ENCODE measurements at places on chromosomes 6 and 20.

DNA sequence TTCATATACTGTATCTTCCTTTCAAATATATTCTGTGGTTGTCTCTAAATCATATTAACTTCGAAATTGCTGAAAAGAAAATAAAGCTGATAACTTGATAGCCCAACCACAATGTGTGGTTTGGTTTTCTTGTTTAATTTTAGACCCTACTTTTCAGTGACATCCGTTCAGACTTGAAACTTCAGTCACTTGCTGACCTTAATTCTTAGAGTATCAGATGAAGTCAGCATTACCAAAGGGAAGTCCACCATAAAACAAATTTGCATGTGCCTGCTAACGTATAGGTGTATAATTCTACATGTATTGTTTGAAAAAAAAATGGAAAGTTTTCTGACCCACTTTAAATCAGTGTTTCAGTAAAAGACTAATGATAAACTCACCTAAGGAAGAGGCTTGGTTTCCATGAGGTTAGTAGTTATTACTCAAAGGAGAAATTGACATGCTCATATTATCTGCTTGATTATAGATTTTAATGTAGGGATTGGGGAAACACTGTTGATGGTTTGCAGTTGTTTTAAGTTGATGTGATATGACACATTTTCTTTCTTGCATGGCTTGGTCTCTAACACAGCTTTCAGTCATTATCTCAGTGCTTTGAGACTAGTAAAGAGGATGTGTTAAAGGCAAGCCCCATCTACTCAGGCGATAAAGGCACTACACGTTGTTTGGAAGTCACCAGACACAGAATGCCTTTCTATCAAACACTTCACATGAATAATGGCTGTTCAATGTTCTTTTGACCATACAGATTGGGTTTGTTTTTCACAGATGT, 5.2 kb upstream of the IL17A start:
- no peak for DNase-seq

- DNase-seq, result no peak
Observed at GRCh38 chr6:40532349-40533000, 54.7 kb downstream of the LRFN2 start.

GRCh38 chr6:116286773-116287358, 7.1 kb upstream of the TSPYL1 start:
- no peak for DNase-seq

DNA sequence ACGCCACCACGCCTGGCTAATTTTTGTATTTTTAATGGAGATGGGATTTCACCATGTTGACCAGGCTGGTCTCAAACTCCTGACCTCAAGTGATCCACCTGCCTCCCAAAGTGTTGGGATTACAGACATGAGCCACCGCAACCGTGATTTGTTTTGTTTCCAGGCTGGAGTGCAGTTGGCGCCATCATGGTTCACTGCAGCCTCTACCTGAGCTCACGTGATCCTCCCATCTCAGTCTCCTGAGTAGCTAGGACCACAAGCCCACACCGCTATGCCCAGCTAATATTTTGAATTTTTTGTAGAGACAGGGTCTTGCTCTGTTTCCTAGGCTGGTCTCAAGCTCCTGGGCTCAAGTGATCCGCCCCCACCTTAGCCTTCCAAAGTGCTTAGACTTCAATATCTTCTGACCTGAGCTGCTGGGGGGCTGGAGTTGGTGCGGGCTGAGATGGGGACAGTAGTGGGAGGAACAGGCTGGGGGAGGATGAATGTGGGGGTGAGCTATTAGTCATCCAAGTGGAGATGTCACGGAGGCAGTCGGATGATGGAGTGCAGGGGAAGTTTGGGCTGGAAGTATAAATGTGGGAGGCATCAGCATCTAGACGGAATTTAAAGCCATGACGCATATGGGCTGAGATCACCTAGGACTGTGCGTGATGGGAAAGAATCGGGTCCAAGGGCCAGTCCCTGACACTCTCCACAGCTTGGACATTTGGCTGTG, 23.1 kb upstream of the ZMYND8 start:
- DNase-seq, result no peak

- DNase-seq, result no peak
Observed at GRCh38 chr20:6277661-6278240, 154.9 kb upstream of the FERMT1 start.

DNA sequence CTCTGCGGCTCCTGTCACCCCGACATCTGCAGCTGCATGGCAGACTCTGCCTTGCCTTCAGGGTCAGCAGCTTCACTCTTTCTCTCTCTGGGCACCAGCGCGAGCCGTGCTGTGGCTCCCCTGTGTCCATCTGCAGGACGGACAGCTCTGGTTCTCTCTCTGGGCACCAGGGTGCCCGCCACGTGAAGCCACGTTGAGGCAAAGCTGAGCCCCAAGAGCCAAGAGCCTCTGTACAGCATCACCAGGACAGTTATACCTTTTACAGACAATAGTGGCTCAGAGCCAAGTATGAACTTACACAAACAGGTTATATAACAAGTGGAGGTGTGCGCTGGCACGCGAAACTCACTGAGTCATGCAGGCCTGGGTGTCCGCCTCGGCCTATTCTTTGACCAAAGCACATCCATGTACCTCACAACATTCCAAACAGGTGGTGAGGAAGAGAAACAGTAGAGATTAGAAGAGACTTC, 50.8 kb downstream of the FAM50B start:
- no peak for DNase-seq

- DNase-seq, result no peak
Observed at GRCh38 chr6:84731901-84732300, 32.5 kb downstream of the TBX18 start.

- peak; percentile 47 for DNase-seq
Observed at GRCh38 chr6:136790411-136791295, 1.6 kb downstream of the MAP3K5 start.

GRCh38 chr20:31859266-31859997, 10.9 kb downstream of the DUSP15 start:
- DNase-seq, result no peak

- DNase-seq, result no peak
Observed at GRCh38 chr6:115133790-115134189, 791.0 kb upstream of the HS3ST5 start.

DNA sequence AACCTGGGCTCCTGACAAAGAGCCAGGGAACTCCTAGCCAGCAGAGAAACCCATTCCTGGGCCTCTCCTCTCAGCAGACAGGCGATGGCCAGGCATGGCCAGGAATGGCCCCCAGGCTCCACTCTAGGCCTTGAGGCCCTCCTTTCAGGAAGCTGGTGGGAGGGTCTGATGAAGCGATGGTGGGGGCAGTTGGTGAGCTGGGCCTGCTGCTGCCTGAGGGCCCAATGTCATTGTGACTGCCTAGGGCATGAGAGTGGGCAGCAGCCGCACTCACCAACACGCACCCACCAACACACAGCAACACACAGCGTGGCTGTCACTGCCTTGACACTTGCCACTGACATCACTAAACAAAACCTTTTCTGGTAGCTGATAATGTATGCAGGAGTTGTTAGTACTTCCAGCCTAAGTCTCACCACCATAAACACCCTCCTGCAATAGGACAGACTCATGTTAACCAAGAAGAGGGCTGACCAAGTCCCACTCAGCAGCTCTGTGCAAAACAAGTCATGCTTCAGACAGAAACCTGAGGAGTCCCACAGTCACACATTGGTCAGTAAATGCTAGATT, 69.3 kb downstream of the ABHD12 start:
- no peak for DNase-seq

- DNase-seq, result no peak
Observed at GRCh38 chr6:137490006-137490905, 3.9 kb downstream of the OLIG3 start.

DNA sequence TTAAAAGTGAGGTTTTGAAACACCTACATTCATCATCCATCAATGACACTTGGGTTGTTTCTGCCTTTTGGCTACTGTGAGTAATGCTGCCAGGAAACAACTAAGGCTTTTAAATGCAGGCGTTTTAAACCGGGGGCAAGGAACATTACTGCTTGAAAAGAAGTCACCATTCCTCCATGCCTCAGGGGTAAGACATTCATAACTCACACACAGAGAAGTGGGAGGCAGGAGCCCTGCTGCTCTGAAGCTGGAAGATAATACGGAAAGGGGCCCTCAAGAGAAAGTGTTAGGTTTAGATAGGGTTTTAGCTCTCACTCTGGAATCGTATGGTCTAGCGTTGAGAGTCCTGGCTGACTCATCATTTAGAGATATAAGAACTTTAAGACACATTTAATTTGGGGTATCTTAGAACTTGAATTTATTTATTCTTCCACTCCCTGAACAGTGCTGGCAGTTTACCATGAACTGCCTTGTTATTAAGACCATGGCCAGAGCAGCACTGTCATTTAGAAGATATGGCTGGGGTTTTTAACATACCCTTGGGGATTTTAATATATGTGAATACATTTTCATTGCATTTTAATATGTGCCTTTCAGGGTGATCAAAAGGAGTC, 1.8 kb downstream of the TUBB1 start:
- no peak for DNase-seq

DNA sequence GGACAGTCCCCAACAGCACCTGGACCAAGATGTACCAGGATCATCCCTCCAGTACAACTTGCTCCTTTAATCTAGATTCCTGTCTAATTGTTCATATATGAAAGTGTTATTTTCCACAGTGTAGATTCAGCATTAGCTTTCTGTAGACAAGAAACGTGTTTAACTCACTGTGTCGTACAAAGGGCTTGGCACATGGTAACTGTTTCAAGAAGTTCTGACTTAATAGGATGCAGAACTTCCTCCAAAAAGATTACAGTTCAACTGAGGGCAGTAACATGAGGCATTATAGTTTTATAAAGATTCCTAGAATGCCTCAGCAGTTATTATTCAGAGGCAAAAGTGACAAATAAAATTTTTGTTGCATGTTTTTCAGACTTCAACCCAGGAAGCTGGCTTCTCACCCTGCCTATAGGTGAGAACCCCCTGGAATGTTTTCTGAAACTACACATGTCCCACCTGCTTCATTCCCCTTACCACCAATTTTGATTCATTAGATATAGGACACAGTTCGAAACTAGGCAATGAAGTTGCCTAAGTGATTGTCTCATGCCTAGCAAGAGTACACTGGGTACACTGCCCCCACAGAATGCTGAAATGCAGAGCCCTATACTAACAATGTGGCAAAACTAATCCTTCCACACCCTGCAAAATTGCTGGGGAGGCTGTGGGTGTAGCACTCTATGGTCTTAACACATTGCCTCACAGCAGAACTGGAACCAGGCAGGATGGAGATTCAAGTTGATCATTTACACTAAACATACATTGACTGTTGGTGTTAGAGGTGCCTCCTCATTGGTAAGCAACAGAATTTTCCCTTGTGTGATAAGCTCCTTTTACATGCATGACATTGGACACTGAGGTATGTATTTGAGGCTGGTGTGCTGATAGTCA, 22.6 kb upstream of the SH3BGRL2 start:
- no peak for DNase-seq

Measured in G401 (cell line).